ENCODE measurements at places on chromosomes 6 and 20.

GRCh38 chr20:25081065-25081729 is 744 bp downstream of the VSX1 start:
- no peak for DNase-seq

DNA sequence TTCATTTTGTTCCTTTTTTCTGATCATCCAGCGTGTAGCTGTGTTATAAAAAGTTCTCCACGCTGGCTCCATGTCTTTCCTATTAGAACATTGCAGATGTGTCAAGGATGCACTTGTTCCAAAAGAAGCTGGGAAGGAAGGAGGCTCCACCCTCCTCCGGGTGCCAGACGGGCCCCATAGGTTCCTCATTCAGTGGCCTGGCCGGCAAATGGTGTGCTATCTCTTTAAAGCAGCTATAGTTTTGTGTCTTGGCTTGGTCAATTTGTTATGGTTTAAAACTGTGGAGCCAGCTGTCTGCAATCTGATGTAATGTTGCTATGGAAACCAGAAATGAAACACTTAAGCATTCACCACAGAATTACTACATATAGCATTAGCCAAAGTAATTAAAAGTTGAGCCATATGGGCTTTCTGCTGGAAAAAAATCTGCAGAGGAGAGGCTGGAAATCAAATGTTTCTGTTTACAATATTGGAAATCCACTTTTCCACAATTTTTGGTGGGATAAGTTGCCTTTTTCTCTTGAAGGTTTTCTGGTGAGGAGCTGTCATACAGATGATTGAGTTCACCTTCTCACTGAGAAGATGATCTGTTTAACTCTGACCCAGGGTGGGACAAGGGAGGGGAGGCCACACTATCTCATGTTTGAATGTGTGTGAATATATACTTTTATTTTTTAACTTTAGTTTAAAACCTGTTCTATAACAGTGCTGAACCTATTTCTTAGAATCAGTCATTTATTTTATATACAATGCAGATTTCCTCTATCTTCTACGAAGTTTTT is 167.4 kb downstream of the SASH1 start:
- peak; percentile 100 for DNase-seq

GRCh38 chr6:139944131-139944530 is 569.7 kb upstream of the CITED2 start:
- no peak for DNase-seq

- no peak for DNase-seq
Observed at GRCh38 chr6:111250791-111251354, 163.6 kb downstream of the SLC16A10 start.

GRCh38 chr6:18166312-18167036 is 11.3 kb downstream of the KDM1B start:
- peak; percentile 66 for DNase-seq

GRCh38 chr6:111711476-111711875 is 105.8 kb upstream of the TRAF3IP2 start:
- no peak for DNase-seq

- peak; percentile 45 for DNase-seq
Observed at GRCh38 chr6:127582777-127583462, 5.9 kb downstream of the C6orf58 start.

All from fibroblast of gingiva (primary cell).